ENCODE measurements at places on chromosomes 7 and 10. TPM values are rescaled to one million over a fixed set of nuclear protein-coding genes. Genes with fewer than 3 reads are reported as not detected.

- no peak for DNase-seq
Observed at GRCh38 chr7:73515178-73515577, 6.9 kb downstream of the BAZ1B start.

GRCh38 chr7:41872966-41873365 lies 170.1 kb upstream of the INHBA start:
- no peak for DNase-seq

- DNase-seq = no peak
Observed at GRCh38 chr7:135290594-135290993, 57.0 kb downstream of the STRA8 start.

- DNase-seq = no peak
Observed at GRCh38 chr10:23069019-23069815, 26.2 kb upstream of the MSRB2 start.

DNA sequence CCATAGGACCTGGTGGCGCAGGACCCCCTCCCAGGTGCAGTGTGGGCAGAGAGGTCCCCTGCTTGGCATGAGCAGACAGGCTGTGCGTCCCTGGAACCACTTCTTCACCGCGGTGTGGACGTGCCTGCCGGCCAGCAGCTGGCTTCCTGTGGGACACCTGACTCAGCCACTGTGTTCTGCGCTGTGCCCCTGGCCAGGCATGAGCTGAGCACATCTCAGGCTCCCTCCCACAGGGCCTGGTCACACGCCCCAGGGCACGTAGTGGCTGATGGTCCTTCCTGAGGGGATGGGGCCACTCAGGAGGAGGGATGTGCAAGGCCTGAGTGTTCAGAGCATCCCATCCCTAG lies 3.5 kb upstream of the DEPP1 start:
- no peak for DNase-seq

The CHN2 gene
- 17.1 TPM for total RNA-seq

DNA sequence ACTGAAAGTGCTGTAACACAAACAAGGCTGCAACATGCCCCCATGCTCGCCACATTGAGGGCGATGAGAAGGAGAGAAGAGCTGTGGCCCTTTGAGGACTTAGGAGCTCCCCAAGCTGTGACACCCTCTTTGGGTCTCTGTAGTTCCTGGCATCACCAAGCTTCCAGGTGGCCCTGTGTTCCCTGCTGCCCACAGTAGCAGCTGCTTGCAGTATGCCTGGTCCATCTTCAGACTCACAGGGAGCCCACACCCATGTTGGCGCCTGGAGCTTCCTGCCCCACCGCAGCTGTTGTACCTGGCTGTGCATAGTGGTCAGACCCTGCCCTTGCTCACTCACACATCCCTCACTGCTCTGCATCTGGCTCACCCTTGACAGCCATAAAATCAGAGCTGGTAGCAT lies 401.2 kb upstream of the NRG3 start:
- no peak for DNase-seq

- no peak for DNase-seq
Observed at GRCh38 chr7:32673275-32673983, 178.1 kb downstream of the AVL9 start.

The PSD gene
- total RNA-seq = 56.1 TPM

DNA sequence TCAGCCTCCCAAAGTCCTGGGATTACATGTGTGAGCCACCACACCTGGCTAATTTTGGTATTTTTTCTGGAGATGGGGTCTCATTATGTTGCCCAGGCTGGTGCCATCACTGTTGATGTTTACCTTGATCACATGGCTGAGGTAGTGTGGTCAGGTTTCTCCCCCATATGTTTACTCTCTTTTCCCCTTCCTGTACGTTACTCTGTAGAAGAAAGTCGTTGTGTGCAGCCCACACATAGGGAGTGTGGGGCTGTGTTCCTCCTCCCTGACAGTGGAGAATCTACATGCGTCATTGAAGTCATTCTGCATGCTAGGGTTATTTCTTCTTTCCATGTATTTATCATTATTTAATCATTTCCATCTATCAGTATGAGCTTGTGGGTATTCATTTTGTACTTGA lies 16.3 kb upstream of the ORAI2 start:
- DNase-seq = no peak

The PON3 gene
- 4.2 TPM for total RNA-seq

DNA sequence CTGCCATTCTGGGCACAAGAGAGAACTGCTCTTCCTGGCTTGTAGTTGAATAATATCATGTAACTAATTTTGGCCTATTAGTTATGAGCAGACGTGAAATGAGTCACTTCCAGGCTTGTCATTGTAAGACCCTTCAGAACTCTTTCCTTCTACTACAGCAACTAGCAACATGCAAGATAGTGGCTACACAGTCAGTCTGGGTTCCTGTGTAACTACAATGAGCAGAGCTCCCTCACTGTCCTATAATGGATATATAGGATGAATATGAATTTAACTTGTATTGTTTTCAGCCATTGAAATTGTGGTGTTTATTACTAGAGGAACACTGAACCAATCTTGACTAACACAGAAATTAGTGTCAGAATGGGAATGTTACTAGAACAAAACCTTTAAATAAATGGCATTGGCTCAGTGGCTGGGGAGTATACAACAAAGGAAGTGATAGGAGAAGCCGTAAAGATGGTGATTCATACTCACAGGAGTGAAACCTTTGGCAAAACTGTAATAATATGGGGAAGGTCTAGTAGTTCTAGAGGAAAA lies 2.9 kb upstream of the MTPN start:
- DNase-seq = no peak

The ARHGAP22 gene
- total RNA-seq = 3.4 TPM

All from transverse colon (tissue), 4 donors.